ENCODE measurements at places on chromosomes 7 and 10. TPM values are rescaled to one million over a fixed set of nuclear protein-coding genes. Genes with fewer than 3 reads are reported as not detected.

The PTCD1 gene
- polyA plus RNA-seq: 4.8 TPM

The SEMA3C gene
- polyA plus RNA-seq: 2.9 TPM

The INHBA gene
- polyA plus RNA-seq: 0.27 TPM

- no peaks in the 10 kb centered on the region for H3K4me1 ChIP-seq
- H3K27ac ChIP-seq: no peak overlapping the region
- DNase-seq: no peak
- H3K27me3 ChIP-seq: no peaks in the 10 kb centered on the region
- no peak overlapping the region for H3K4me3 ChIP-seq
- no peaks in the 10 kb centered on the region for H3K36me3 ChIP-seq
Observed at GRCh38 chr10:65231148-65231547, 1694.7 kb upstream of the LRRTM3 start.

DNA sequence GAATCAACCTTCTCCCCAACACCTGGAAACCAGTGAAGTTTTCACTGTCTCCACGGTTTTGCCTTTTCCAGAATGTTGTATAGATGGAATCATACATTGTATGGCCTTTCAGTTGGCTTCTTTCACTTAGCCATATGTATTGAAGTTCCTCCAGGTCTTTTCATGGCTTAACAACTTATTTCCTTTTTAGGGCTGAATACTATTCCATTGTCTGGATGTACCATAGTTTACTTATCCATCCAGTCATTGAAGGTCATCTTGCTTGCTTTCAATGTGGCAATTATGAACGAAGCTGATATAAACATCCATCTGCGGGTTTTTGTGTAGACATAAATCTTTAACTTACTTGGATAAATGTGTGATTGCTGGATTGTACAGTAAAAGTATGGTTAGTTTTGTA lies 69.2 kb upstream of the ZRANB1 start:
- no peak overlapping the region for H3K27ac ChIP-seq
- no peaks in the 10 kb centered on the region for H3K4me1 ChIP-seq

- H3K4me1 ChIP-seq: peaks cover 85% of the 10 kb centered on the region
- H3K4me3 ChIP-seq: no peak overlapping the region
- no peak for DNase-seq
- no peaks in the 10 kb centered on the region for H3K27me3 ChIP-seq
Observed at GRCh38 chr7:151804756-151805155, 72.2 kb downstream of the PRKAG2 start.

DNA sequence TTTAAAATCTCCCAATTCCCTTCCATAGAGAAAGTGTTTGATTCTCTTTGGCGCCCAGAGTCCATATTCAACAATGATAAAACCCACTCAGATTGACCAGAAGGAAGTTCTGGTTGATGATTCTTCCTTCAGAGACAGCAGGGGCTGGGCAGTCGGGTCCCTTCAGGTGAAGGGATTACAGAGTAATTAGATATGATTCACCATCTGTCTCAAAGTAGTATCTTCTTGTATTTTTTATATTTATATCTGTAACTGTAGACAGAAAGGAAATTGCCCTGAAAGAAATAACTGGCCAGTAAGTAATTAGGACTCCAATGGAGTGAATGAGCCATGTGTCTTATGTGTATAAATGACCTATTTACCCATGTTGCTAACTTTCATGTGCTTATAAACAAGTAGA lies 156.0 kb downstream of the PLCE1 start:
- no peak overlapping the region for H3K27ac ChIP-seq
- H3K4me1 ChIP-seq: no peaks in the 10 kb centered on the region
- no peak for DNase-seq
- H3K36me3 ChIP-seq: no peaks in the 10 kb centered on the region
- no peak overlapping the region for H3K4me3 ChIP-seq

DNA sequence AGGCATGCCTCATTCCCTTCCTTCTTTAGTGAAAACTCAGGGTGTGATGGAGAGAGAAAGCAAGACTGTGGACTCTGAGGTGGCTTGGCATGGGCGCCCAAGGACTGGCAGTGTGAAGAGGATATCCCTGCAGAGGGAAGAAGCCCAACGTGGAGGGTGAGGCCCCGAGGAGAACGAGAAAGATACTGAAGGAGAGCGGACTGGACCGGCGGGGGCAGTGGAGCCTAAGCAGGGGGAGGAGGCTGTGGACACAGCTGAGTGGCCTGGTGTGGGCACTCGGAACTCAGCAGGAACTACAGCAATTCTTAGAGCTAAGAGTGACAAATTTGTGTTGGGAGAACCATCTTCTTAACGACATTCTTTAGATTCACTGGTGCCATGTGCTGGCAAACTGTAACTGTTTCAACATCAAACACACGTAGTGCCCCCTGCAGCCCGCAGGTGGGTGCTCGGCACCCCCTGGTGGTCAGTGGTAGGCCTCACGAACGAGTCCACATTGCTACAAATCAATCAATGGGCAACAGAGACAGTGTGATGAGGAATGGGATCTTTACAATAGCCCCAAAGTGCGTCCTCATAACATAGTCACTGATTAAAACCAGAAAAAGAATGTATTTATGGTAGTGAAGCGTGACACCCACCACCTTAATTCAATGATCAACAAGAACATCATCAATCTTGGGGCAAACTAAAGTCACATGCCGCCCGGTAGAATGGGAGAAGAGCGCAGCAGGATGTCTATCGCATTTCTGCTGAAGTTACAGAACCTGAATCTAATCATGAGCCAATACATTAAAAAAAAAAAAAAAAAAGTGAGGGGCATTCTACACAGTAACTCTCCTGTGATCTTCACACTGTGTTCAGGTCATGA lies 2.0 kb upstream of the SFTPA1 start:
- no peak overlapping the region for H3K4me3 ChIP-seq
- peak; percentile 37 for DNase-seq
- H3K27ac ChIP-seq: no peak overlapping the region

DNA sequence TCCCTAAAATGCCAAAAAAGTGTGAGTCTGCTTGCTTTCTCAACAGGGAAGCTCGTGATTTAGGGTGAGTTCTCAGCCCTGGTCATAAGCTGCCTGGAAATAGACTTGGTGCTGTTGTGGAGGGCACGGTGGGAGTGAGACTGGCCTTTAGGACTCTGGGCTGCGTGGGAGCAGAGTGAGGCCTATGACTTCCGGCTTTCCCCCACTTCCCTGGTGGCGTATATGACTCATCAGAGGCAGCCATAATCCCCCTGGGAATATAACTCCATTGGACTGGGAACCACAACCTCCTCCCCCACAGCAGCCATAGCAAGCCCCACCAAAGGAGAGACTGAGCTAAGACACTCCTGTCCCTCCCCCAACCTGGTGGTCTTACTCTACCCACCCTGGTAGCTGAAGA lies 95.0 kb downstream of the PON1 start:
- H3K27ac ChIP-seq: no peak overlapping the region
- H3K4me1 ChIP-seq: no peaks in the 10 kb centered on the region
- DNase-seq: no peak
- no peak overlapping the region for H3K4me3 ChIP-seq

- H3K36me3 ChIP-seq: no peaks in the 10 kb centered on the region
- DNase-seq: no peak
Observed at GRCh38 chr7:11858026-11858425, 26.0 kb upstream of the THSD7A start.

- no peak overlapping the region for H3K4me3 ChIP-seq
- no peak overlapping the region for H3K27ac ChIP-seq
- peaks cover 12% of the 10 kb centered on the region for H3K27me3 ChIP-seq
- H3K36me3 ChIP-seq: no peaks in the 10 kb centered on the region
- no peaks in the 10 kb centered on the region for H3K4me1 ChIP-seq
- no peak for DNase-seq
Observed at GRCh38 chr7:159147687-159148086, 3.0 kb upstream of the VIPR2 start.

DNA sequence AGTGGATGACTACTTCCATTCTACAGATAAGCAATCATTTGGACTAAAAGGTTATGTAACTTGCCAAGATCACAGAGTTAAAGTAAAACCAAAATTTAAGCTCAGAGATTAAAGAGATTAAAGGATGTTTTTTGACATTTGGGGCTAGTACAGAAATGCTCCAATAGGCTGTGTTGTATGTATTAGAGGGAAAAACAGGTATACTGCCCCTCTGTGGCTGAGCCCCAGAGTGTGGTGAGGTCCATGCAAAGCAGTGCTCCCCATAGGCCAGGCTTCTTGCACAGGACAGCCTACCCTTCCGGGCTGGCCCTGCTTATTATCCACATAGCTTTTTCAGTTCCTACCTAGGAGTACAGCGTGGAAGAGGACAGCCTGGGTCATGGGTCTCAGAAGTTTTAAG lies 322.8 kb downstream of the POM121L12 start:
- no peaks in the 10 kb centered on the region for H3K4me1 ChIP-seq
- H3K27ac ChIP-seq: no peak overlapping the region
- no peak overlapping the region for H3K4me3 ChIP-seq
